ENCODE measurements at places on chromosomes 13 and 19.

DNA sequence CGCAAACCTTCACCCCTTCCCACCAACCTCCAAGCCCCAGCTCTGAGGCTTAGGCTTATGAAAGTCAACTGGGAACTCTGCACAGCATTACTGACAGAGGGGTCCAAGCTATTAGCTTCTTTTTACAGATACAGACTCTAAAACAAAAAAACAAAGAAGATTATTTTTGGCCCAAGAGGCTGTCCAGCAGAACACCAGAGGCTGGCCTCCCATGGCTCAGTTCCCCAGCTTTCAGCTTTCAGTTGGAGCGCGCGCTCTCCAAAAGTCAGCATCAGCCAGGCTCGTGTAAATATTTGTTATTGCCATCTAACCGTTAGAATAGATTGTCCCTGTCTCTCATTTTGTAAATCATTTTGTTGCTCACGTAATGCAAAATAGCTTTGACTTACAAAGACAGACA is 58.4 kb downstream of the ZIC5 start:
- no peak for DNase-seq

DNA sequence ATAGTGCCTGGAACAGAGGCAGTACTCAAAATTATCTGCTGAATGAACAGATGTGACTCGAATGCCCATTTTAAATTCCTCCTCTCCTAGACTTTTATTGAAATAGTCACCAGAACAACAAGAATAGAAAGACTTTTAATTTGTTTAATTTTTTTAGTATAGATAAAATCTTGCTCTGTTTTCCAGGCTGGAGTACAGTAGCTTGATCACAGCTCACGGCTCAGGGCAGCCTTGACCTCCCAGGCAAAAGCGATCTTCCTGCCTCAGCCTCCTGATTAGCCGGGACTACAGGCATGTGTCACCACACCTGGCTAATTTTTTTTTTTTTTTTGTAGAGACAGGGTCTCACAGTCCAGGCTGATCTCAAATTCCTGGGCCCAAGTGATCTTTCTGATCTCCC is 120.9 kb upstream of the FREM2 start:
- no peak for DNase-seq

DNA sequence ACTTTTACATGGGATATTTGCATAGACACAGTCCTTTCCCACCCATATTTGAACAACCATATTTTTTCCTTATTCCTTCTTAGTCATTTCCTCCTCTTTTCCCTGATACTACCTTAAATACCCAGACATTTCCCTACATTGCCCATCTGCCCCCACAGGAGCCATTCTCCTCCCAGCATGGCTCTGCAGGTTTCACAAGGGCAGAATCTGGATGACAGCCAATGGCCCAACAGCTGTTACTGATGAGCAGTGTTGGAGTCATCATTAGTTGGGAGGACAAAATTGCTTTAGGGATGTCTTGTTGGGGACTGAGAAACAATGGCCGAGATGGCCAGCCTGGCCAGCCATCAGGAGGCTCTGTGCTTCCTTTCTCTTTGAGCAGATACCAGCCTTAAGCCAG is 209.5 kb downstream of the KLF5 start:
- no peak for DNase-seq

DNA sequence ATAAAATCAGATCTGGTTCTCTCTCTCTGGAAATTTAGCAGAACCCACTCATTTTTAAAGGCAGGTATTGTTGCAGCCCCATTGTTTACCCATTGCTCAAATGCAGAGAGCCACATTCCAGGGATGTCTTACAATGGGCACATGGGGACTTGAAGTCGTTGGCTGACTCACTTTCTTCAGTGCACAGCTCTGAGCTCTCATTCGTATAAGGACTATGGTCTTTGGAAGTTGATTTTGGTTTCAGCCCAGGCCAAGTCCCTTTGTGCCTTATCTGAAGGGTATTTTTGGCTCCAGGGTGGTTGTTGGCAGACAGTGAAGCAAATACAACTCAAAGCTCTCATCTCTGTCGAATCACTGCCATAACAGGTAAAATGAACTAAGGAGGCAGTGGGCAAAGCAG is 47.3 kb upstream of the CLDN10 start:
- DNase-seq = no peak

DNA sequence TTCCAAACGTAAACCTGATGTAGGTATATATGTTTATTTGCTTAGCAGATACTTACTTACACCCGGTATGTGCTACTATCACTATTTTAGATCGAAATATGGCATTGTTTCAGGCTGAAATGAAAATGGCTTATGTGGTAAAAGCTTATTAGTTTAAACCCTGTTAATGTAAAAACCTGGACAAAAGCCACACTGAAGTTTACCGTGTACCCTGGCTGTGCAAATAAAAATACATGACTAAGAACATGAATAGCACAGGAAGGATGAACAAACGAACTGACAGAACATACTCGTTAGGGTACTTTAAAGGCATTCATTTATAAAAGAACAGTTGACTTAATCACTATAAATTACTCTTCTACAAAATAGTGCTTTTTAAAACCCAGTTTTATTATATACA is 6.6 kb downstream of the CLDN10 start:
- DNase-seq = no peak

DNA sequence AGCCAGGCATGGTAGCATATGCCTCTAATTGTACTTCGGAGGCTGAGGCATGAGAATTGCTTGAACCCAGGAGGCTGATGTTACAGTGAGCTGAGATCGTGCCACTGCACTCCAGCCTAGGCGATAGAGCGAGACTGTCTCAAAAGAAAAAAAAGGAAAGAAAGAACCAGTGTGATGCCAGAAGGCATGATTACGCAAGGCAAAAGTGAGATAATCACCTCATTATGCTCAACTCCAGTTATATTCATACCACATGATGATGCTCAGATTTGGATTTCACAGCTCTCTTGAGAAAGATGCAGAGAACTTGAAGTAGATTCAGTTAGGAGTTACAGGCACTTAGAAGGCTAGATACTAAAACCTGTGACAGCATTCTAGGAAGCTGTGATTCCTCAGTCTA is 21.8 kb downstream of the RCBTB1 start:
- DNase-seq = no peak

- no peak for DNase-seq
These were observed 2.0 kb upstream of the LENG9 start for GRCh38 chr19:54465426-54466109.

All from stimulated activated CD4-positive, alpha-beta T cell treated with anti-CD3 and anti-CD28 coated beads, TNF-alpha, amount 100 ng/mL, for 1 hour (primary cell).